Kasumi-1 (cell line): ENCODE measurements at places on chromosomes 1 and 21.

DNA sequence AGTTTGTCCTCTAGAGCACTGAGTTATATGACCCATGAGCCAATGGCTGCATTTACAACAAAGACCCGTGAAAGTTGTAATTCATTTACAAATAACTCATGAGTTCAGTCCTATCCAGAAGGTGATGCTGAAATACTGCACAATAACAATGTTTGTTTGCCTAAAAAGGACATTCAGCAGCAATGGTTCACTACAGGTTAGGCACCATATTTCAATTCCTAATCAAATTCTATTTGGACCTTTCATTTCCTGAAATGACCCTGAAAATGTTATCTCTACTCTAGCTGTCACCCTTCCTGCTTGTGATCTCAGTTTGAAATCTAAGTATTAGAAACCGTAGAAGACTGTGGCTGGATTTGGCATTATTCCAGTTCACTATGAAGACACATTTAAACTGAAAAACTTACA, 191.2 kb upstream of the SAMSN1 start:
- no peak for DNase-seq

DNA sequence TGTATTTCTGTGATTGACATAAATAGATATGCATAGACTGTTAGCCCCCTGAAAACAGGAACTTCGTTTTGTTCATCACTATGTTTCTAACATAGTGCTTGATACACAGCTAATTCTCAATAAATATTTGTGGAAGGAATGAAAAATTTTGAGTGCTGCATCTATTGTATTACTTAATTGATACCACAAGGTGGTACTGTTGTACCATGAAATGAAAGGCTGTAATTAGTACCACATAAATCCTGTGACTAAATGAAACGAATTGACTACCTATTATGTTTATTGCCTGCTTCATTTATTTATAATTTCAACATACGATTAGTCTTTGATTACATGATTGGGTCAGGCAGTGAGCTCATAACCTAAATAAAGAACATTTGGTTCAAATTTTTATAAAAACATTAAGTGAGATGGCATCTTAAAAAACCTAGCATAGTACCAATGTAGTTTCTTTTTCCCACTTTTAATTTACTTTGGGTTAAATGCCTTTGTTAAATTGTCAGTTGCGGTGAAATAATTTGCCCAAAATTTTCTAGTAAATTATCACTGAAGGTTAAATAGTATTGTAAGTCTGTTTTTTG, 15.0 kb upstream of the TGFB2 start:
- DNase-seq, result peak; percentile 81

DNA sequence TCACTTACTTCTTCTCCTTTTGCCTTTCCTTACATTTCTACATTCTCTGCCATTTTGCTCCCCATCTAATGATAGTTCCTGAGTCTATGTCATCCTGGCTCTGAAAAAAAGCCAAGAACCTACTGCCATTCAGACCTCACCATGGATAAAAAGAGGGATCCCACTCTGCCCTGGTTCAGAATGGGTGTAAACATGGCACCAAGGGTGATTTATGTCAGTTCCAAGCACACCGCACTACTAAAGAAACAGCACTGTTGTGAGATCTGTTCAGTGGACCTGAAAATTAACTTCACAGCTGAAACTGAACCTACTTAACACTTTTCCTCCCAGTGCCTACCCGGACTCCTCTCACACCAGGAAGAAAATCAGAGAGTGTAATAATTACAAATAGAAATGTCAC, 72.3 kb upstream of the NTPCR start:
- no peak for DNase-seq

DNA sequence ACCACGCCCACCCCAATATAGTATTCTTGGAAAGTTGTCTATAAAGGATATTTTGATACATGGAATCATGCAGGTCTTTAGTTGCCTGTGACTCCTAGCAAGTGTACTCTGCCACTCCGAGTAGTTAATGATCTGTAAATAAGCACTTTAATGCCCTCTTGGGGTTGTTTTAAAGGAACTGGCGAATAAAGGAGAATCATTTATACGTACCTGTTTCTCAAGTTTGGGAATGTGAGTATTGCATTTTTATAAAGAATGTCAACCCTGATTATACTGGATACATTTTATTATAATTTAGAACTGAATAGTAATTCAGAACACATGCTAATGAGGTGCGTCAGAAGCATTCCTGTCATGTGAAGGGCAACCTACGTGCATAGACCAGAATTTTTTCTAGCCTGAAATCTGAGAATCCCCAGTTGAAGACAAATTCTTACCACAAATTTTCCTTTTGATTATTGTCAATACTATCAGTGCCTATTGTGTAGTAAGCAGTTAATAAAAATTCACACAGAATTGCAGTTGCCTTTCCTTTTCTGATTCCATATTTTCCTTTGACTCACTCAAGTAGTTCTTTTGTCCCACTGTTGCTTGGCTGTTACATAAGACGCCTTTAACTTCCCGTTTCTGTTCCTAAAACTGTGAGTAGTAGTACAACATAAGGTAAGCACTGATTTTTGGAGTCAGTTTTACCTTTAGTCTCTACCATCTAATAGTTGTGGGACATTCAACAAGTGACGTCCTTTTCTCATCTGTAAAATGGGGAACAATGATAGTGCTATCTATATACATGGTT, 5.1 kb downstream of the AHCYL1 start:
- DNase-seq, result peak; percentile 41

DNA sequence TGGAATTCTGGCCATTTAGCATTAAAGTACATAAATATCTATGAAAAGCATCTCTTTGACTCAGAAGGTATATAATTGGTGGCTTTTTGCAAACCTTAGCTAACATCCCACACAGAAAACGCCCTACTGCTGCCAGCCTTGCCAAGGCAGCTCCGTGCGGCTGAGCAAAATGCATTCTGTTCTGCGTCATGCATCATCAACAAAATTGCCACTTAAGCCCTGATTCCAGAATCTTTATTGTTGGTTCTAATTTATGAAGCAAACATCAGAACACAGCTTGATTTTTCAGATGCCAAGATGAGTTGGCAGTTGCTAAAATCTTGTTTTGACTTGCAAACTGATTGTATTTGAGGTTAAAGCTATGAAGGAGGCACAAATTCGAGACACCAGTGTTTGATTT, 314.9 kb upstream of the DEPDC1 start:
- no peak for DNase-seq

- no peak for DNase-seq
Observed at GRCh38 chr1:35656148-35656862, 15.0 kb upstream of the PSMB2 start.

DNA sequence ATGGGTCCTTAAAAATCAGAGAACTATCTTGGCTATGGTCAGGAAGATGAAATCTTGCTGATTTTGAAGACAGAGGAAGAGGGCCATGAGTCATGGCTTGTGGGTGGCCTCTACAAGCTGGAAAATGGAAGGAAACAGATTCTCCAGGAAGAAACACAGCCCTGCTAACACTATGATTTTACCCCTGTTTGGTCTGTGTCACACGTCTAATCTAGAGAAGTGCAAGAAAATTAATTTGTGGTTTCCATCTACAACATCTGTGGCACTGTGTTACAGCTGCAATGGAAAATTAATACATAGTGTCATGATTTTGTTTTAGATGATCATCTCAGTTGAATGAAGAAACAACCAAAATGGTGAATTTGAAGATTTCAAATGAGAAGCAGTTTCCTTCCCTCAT, 288.7 kb upstream of the NRIP1 start:
- DNase-seq, result peak; percentile 43

DNA sequence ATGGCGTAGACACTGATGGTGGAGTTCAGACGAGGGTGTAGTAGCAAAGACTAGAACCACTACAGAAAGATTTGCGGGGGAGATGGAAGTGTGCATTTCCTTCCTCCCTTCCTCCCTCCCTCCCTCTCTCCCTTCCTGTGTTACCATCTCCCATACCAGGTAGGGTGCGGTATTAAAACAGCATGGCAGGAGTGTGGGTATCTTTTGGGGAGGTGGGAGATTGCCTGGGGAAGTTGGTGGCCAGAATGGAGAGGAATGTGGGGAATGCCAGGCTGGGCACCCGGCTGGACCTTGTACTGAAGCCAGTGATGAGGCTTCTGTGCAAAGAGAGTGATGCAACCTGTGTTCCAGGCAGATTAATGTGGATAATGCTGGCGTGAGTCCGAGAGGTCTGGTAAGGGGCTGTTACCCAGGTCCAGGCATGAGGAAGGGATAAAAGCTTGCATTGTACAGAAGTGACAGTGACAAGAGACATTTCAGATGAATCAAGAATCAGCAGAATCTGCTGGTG, 30.3 kb upstream of the PPP2R5A start:
- DNase-seq, result no peak

- peak; percentile 92 for DNase-seq
Observed at GRCh38 chr1:55244476-55245099, 29.4 kb upstream of the USP24 start.

DNA sequence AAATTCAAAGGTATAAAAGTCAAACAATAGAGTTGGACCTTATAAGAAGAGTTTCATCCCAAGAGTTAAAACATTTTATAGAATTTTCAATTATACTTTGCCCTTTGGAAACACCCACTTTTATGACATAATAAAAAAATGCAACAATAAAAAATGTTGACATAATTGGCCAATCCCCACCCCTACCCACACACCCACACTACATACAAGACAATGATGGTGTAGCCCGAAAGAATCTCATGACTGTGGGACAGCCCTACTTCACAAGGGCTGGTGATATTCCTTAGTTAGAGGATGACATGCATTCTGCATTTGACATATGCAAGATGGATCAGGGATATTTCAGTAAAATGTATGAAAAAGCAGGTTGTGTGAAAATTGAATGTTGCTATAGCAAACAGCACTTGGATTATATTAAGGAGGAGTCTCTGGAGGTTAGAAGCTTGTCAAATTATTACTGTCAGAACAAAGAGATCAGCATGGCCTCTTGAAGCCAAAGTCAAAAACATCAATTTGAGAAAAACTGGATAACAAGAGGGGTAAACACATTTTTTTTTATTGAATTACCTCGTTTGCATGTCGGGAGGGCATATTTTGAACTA, 133.0 kb upstream of the SAMSN1 start:
- DNase-seq, result no peak

GRCh38 chr1:225555821-225556220, 97.1 kb downstream of the ENAH start:
- DNase-seq, result no peak

GRCh38 chr1:159188375-159188788, 16.3 kb upstream of the ACKR1 start:
- DNase-seq, result no peak

DNA sequence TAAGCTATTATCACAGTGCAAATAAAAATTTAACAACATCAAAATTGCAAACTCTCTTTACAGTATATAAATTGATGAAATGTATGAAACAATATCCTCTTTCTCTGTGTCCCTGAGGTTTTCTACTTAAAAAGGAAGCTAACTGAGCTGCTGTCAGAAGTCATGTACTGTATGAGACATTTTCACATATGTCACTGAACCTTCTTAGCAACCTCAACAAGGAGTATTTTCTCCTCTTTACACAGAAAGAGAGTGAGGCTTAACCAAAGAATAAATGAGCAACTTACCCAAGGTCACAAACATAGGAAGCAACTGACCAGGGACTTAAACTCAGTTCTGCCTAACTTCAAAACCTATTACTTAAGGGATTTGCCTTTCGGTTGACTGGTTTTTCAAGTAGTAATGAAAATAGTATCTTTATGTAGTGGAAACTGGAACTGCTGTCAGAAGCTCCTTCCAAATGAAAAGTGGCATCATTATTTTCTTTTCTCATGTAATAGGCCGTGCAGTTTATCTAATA, 288.9 kb downstream of the LRRIQ3 start:
- DNase-seq, result no peak

GRCh38 chr1:23722652-23723051, 20.6 kb upstream of the ELOA start:
- DNase-seq, result no peak

DNA sequence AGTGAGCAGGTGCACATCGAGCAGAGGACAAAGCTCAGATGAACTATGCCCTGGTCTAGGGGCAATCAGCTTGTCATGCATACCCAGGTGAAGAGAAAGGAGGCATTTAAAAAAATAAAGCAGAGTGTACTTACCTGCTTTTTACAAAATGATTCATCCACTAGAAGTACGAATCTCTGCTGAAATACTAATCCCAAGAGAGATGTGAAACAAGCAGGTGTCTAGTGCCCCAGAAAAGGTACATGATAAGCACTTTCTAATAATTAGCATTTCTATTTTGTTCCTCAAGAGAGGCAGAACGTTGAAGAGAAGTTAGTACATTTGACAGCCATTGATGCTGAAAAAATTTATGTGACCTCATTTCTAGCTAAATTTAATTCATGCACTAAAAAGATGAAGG, 31.1 kb downstream of the CHODL start:
- no peak for DNase-seq

GRCh38 chr1:243883551-243883950, 33.5 kb upstream of the AKT3 start:
- no peak for DNase-seq

GRCh38 chr1:100449477-100449876, 88.5 kb upstream of the GPR88 start:
- no peak for DNase-seq

DNA sequence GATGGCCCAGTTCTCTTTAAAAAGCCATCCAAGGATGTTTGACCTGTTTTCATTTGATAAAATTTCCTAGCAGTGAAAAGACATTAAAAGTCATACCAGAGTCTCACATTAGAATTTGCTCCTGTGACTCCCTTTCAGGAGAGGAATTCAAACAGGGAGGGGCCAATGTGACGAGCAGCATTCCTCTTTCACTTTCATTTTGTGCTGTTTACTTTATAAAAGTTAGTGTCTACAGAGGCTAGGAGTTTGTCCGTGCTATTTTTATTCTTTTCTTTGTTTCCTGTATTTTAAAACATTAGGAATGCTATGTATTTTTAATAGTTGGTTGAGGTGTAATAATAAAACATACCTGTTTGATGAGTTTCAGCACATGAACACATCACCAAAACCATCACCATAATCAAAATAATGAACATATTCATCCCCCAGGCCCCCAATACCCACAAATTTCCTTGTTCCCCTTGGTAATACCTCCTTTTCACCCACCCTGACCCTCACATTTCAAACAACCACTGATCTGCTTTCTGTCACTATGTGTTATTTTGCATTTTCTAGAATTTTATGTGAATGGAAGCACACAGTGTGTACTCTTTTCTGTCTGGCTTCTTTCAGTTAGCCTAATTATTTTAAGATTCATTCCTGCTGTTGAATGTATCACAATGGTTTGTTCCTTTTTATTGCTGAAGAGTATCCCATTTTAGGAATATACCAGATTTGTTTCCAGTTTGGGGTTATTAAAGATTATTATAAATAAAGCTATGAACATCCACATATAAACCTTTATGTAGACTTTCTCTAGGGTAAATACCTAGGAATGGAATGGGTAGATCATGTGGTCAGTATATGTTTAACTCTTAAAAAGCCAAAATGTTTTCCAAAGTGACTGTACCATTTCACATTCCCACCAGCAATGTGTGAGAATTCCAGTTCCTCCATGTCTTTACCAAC, 129.5 kb downstream of the TENT5C start:
- DNase-seq, result no peak

- DNase-seq, result no peak
Observed at GRCh38 chr1:184535191-184535970, 148.6 kb downstream of the C1orf21 start.

GRCh38 chr21:45030682-45031570, 43.5 kb upstream of the ADARB1 start:
- peak; percentile 1 for DNase-seq

GRCh38 chr21:46474382-46474781, 15.7 kb downstream of the DIP2A start:
- no peak for DNase-seq

- no peak for DNase-seq
Observed at GRCh38 chr21:34900376-34900775, 148.7 kb downstream of the RUNX1 start.

GRCh38 chr1:53281133-53281532, 42.8 kb upstream of the MAGOH start:
- no peak for DNase-seq
